SK-N-MC (cell line): ENCODE measurements at places on chromosomes 6 and 20.

DNA sequence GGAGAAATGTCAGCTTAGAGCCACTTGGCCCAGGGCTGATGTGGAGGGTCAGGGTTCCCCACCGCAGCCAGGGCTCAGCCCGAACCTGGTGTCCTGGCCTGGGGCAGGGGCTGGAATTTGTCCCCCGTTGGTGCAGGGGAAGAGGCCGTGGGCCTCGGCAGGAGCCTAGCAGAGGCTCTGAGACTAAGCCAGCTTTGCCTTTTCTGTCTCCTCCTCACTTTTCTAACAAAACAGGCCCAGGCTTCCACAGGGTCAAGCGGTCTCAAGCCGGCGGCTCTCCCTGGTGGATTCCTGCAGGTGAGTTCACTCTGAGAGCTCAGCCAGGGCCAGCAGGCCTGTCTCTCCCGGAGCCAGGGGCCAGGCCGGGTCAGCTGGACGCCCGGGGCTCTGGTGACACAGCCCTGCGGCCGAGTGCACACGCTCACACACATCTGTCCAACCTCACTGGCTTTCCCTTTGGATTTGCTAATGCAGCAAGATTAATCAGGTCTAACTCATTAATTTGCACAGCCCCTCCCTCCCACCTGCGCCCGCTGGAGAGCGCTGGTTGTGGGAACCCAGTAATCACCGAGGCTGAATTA, 2.9 kb upstream of the CHRNA4 start:
- DNase-seq: no peak

GRCh38 chr20:19977373-19977770, 39.8 kb upstream of the NAA20 start:
- DNase-seq: no peak

GRCh38 chr6:157163434-157164159, 159.7 kb downstream of the TMEM242 start:
- DNase-seq: no peak

GRCh38 chr6:33375143-33375671, 16.4 kb upstream of the KIFC1 start:
- DNase-seq: peak; percentile 44

- no peak for DNase-seq
Measured at GRCh38 chr6:169926617-169927417, 175.4 kb downstream of the ERMARD start.

DNA sequence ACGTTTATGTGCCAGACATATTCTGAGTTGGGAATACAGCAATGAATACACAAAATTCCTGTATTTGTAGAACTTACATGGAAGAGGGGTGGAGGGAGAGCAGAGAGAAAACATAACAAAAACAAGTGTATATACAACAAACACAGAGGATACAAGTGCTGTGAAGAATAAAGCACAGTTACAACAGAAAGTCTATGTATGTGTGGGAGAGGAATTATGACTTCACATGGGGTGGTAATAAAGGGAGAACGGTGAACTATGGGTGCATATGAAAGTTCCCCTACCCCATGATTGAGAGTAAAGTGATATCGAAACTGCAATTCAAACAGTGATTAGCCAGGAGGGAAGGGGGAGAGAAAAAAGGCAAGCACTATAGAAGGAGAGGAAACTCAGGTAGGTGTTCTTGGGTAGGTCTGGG, 24.6 kb downstream of the HBS1L start:
- no peak for DNase-seq

DNA sequence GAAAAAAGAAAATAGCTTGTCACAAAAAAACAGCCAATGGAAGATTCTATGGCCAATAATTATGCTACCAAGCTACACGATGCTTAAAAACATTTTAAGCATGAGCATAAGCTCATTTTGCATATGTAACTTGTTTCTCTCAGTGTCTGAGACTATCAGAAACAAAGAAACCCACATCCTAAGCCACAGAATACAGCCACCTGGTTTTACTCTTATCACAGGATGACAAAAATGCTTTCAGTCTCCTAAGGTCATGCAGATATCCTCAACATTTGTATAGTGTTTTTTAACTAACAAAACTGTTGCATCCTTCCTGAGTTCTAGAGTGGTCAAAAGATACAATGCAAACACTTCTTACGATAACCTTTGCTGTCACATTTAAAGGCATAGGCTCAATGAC, 172.1 kb upstream of the RUNX2 start:
- DNase-seq: no peak

DNA sequence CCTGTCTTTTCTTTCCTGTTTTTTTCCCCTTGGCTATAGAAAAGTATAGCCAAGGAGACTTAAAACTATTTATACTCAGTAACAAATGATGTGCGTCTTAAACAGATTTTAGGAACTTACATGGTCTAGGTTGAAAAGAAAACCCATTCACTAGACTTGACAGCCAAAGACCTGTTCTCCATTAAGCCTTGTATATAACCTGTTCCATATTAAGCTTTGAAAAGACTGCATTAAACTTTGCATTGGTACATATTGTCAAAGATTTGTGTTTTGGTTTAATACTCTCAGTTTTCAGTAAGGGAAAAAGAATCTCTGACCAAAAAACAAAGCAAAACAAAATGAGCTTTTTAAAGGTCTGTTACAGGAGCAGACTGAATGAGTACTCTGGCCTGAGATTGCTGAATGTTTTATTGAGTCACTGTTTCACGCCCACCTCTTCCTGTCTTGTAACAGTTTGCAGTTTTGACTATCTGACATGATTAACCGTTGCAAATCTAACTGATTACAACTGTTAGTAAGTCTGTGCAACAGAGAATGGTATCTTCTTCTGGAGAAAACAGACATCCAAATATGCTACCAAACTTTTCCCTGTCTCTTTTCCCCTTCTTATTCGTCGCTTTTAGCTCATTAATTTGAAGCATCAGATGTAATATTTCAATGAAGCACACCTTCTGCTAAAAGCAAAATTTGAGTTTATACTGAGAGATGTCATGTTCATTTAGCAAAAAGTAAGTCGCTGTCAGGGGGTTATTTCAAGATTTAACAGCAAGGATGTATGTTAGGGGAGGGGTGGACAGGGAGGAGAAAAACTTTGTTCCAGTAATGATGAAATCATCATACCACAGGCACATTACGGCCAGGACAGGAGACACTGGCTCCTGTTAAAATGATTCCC, 59.1 kb upstream of the SUPT3H start:
- DNase-seq: peak; percentile 64

DNA sequence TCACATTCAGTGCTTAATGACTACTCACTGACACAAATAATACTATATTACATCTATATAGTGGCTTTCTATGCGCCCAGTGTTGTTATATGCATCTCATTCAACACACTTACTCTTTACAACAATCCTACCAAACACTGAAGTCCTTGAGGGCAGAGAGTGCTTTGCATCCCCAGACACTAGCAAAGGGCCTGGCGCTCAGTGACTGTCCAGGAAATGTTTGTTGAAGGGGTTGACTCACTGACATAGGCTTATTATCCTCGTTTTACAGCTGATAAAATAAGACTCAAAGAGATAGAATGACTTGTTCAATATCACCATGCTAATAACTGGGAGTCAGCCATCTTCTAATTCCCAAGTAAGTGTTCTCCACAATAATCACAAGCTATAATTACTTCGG, 163.3 kb downstream of the ARHGAP18 start:
- DNase-seq: no peak

GRCh38 chr6:132877003-132877402, 62.6 kb downstream of the RPS12 start:
- DNase-seq: no peak

DNA sequence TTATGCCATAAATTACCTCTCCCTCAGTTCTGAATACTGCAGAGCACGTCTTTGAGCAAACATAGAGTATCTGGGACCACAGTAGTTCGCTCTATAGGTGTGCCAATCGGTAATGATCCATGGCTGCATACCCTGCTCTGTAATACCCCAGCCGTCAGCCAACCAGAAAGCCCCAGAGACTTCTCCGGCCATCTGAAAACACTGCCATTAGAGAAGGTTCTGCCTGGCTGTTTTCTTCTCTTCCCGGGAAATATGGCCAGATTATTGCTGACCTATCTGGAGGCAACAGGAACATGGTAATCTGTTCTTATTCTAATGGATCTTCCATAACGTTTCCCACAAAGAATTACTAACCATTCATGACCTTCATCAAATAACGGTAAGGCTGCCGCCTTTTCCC, 139.9 kb downstream of the RPS12 start:
- DNase-seq: no peak

DNA sequence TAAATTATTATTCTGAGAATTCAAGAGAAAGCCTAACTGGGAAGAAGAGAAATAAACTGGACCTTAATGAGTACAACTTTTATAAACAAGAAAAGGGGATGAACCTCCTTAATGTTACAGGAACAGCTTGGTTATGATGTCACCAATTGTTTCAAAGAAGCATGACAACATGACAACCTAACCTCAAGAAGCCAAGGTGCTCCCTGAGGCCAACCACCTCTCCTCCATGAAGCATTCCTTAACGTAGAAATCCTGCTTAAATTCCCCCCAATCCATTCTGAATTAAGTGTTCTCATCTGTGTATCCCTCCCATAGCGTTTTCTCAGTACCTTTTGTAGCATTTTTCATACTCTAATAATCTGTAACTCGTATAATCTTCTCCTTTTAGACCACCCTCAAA, 1.7 kb downstream of the HBS1L start:
- no peak for DNase-seq

DNA sequence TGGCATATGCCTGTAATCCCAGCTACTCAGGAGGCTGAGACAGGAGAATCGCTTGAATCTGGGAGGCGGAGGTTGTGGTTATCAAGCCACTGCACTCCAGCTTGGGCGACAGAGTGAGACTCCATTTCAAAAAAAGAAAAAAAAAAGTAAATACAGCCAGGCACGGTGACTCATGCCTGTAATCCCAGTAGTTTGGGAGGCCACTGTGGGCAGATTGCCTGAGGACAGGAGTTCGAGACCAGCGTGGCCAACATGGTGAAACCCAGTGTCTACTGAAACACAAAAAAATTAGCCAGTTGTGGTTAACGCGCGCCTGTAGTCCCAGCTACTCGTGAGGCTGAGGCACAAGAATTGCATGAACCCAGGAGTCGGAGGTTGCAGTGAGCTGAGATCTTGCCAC, 1.5 kb upstream of the NINL start:
- DNase-seq: no peak

DNA sequence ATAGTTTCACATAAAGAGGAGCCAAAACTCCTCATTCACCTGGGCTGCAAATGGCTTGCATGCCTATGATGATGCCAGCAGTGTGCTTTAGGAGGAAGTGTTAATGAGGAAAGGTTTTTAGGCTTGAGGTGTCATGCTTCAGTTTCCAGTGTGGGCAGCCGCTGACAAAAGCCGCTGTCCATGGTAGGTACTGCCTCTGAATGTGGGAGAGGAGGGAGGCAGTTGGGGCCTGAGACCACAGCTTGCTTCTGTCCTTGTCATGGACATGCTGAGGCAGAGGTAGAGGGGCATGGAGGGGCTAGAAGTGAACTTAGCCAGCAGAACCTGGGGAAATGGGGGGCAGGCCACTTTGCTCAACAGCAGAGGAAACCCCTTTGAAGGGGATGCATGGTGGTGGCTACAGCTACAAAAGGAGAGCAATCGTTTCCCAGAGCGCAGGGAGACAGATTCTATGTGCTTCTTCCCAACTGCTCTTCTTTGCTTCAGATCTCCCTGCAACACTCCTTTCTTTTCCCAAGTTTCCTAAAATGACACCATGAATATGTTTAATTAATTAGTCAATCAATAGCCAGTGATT, 372.1 kb upstream of the CNR1 start:
- no peak for DNase-seq
